Gastroesophageal sphincter (tissue), 4 donors: ENCODE measurements at places on chromosomes 3 and 15.
A peak's percentile ranks its signal among the peaks of the same experiment; 100 is the strongest.

GRCh38 chr15:40452296-40453090 lies 11.7 kb downstream of the BAHD1 start:
- no peak for ATAC-seq

GRCh38 chr3:81033684-81034083 lies 727.8 kb downstream of the GBE1 start:
- no peak for ATAC-seq

- ATAC-seq: no peak
Measured at GRCh38 chr15:69729167-69729748, 276.6 kb downstream of the RPLP1 start.

DNA sequence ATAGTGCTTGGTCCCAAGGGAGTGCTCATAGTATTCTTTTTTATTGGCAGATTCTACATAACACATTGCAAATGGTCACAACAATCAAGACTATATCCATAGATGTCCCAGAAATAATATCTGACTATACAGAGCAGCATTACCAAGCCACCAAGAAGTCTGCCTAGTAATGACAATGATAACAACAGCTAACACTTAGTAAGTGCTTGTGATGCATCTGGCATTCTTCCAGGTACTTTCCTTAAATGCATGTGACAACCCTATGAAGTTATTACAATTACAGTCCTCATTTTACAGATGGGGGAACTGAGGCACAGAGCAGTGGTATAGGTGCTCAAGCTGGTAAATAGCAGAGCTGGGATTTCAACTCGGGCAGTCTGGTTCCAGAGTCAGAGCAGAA lies 49.6 kb upstream of the ICE2 start:
- no peak for ATAC-seq

DNA sequence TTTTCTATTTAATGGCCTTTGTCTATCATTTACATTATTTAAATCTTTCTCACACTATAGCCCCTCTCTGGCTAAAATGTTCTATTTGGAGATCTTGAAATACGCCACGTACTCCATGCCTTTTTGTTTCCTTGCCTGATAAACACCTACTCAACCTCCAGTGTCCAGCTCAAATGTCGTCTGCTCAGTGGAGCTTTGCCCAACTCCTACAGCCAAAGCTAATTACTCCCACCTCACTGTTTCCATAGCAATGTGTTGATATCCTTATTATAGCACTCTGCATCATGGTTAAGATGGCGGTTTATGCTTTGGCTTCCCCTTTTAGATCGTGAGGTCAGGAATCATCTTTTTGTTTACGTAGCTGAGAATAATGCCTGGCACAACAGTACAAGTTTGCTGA lies 55.9 kb downstream of the NGLY1 start:
- ATAC-seq: no peak

DNA sequence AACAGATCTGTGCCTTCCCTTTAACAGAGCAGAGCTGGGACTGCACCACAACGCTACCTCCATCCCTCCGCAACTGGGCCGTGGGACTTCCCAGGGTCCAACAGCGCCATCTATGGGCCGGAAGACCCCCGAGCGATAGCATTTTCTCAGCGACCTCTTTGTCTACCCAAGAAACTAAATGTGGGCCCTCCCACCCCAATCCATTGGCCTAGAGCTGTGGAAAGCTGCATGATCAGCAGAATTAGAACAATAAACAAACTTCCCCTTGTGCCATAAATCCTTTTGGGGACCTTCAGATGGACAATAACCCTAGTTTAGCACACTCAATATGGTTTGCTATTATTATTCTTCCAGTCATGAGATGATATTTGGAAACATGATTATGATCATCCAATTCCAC lies 74.8 kb upstream of the NTRK3 start:
- ATAC-seq: no peak

DNA sequence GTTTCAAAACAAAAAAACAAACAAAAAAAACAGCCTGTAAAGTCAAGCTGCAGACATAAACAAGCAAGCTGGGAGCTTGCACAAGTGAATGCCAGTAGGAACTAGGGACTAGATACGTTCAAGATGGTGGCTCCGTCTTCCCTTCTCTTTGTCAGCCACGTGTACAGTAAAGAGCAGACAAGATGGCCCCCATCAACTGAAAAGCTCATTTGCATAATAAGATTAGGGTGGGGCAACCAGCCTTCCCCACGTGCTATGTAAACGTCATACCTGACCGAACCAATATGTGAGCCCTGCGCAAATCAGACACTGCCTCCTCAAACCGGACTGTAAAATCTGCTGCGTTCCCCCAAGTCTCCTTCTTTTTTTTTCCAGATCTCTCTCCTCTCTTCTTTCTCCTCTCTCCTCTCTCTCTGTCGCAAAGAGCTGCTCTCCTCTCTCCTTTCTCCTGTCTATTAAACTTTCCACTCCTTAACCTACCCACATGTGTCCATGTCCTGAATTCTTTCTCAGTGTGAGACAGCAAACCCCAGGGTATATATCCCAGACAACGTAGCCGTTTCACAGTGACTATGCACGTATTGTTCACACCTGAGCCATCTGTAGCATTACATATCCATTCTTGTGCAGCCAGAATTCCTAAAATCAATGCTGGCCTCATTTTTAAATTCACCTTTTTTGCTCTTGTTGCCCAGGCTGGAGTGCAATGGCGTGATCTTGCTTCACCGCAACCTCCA lies 31.2 kb upstream of the FXR1 start:
- no peak for ATAC-seq

DNA sequence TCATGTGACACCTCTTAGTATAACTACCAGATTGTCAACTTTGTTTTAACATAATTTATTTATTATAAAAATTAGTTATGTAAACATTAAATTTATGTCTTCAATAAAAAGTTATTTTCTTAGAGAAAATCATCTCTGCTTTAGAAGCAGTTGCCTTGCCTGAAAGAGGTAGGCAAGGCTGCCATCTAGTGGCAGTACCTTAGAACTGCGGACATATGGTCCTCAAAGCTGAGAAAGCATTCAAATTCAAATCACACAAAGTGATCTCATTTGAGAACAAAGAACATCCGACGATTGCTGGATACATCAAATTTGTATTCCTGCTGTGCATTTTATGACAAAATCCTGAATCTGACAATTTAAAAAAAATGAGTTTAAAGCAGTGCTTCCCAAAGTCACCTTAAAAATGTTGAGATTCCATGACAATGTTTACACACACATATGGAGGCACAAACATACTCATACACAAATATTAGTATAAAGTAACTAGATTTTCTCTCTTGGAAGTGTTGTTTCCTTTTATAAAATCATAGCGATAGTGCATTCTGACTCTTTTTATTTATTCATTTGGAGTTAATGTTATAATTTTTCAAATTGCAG lies 617.4 kb downstream of the CADM2 start:
- ATAC-seq: no peak

DNA sequence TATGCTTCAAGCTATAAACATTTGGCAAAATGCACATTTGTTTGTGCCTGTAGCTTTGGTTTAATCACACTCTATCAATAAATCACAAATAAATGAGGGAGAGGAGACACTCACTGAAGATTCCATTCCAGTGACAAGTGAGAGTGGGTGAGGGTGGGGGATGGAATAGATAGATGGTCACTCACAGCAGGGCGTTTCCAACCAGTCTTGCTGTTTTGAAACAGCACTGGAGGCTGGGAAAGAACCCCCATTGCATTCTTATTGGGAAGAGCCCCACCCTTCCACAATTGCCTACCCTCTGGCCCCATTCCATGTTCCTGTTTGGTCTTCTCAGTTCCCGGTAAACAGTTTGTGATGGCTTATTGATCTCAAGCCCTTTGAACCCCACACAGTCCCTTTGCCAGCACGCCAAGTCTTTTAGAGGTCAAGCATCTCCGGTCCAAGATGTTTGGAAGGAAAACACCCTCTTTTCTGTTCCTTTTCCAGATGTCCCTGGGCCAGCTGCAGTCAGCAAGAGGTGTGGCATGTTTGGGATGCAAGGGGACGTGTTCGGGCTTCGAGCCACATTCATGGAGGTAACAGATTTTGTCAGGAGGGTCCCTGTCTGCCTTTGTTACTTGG lies 30.7 kb downstream of the LMCD1 start:
- peak; percentile 75 for ATAC-seq

DNA sequence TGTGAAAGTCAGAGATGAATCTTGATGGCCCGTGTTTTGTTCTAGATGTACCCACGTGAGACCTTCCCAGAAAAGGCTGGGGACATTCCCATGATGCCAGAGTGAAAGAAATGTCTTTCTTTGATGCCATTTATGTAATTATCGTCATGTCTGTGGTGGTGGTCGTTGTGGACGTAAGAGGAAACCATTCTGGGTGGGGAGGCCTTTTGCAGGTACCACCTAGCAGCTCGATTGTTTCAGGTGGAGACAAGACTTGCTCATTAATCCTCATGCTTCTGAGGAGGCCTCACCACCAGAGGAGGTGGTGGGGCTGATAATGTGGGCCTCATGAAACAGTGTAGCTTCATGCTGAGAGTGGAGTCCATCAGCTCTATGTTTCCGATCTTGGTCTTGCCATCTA lies 58.1 kb upstream of the USP3 start:
- ATAC-seq: no peak

DNA sequence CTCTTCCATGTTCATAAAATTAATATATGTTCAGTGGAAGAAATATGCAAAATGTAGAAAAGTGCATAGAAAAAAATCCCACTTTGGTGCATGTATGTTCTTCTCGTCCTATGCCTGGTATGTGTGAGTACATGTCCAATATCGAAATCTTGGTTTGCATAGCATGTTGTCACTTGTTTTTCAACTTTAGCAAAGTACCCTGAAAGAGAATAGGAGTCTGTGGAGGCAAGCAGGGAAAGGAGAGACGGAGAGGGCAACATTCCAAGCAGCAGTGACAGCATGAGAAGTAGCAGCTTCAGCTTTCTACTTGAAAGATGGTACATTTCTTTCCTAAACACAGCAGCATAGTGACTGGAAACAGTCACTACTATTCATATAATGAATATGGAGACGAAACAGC lies 56.8 kb upstream of the CACNA2D3 start:
- ATAC-seq: no peak

GRCh38 chr15:56934269-56934668 lies 15.8 kb downstream of the TCF12 start:
- ATAC-seq: no peak

DNA sequence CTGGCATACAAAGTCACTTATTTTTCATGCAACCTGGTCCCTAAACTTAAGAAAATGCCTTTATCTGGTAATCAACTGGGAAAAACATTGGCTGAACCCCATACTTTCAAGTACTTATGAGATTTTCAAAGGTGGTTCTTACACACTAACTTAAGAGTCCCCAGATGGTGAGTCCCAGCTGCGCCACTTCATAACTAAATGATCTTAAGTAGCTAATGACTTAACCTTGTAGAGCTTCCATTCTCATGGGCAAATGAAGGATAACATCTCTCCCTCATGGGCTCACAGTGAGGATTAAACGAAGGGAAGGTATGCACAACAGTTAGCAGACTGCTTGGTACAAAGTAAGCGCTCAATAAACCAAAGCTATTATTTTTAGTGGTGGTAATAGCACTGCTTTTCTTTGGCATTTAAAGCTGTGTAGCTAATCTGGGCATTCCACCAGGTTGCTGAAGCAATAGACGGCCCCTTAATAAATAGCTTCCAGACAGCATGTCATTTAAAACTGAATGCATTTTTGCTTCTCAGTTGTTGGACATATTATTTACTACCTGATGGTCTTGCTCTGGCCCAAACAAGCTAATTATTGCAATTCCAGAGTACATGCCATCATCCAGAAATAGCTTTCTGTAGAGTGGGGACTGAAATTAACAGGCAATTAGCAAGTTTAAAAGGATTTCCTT lies 55.4 kb downstream of the LIPC start:
- no peak for ATAC-seq

GRCh38 chr15:60949039-60949977 lies 279.8 kb downstream of the RORA start:
- ATAC-seq: peak; percentile 34

- ATAC-seq: no peak
Measured at GRCh38 chr3:152921351-152921750, 86.4 kb downstream of the P2RY1 start.

GRCh38 chr3:194688200-194688740 lies 2.6 kb downstream of the FAM43A start:
- ATAC-seq: no peak

GRCh38 chr3:131474115-131474514 lies 28.7 kb downstream of the MRPL3 start:
- ATAC-seq: no peak

DNA sequence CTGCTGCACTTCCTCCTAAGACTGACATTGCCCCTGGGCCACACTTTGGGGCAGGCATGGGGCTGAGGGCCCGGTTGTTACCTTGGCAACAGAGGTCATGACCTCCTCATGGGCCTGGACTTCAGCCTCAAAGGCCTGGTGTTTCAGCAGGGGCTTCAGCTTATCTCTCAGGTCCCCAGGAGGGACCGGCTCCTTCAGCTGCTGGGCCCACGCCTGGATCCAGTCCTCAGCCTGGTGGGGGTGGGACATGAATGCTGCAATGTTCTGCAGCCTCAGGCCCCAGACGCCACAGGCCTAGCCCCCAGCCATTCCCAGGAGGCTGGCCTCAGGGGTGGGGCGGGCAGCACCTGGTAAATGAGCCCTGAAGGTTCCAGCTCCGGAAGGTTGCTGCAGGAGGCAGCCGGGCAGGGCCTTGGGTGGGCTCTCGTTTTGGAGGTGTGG lies 27.6 kb downstream of the SPTBN5 start:
- no peak for ATAC-seq

DNA sequence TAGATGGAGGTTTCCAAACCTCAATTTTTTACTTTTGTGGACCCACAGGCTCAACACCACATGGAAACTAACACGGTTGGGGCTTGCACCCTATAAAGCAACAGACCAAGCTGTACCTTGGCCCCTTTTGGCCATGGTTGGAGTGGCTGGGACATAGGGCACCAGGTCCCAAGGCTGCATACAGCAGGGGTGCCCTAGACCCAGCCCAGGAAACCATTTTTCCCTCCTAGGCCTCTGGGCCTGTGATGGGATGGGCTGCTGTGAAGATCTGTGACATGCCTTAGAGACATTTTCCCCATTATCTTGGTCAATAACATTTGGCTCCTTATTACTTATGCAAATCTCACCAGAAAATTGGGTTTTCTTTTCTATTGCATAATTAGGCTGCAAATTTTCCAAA lies 337.0 kb upstream of the CADM2 start:
- ATAC-seq: no peak

GRCh38 chr3:119309591-119309990 lies 15.4 kb downstream of the ARHGAP31 start:
- no peak for ATAC-seq

DNA sequence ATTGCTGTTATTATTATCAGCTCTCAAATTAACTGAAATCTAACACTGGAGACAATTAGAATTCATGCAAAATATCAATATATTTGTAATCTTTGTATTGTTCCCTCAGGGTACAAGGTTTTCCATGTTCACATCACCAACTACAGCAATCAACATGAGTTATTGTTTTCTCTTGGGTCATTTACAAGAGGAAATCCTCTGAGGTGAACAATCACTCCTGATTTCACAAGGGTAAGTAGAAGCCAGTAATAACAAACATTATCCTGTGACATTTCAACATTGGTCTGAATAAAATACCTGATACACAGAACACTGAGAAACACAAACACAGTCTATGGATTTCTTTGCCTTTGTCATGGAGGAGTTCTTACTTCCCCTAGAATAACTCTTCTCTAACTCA lies 174.0 kb downstream of the SUCNR1 start:
- ATAC-seq: peak; percentile 66
